ENCODE measurements at places on chromosomes 2 and 18.

- no peak for DNase-seq
Measured at GRCh38 chr2:43939695-43940256, 56.0 kb downstream of the LRPPRC start.

DNA sequence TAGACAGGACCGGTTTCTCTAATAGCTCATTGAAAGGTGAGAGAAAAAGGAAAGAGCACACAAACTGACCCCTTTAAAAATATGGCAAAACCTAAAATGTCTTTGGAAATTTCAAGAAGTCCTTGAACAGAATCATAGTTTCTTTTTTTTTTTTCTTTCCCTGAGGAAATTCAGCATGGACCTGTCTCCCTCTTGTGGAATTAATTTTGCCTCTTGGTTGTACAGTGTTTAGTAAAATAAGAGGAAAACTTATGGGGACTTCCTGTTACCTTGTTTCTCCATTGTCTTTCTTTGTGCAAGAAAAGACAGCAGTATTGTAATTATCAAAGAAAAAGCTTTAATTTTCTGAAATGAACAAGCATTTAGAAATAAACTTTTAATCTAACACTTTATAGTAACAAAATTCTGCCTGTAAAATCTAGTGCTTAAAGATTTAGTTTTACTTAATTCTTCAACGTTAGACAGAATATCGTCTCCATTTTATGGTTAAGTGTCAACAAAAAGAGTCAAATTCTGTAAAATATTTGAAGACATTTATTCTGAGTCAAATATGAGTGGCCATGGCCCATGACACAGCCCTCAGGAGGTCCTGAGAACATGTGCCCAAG is 176.3 kb upstream of the NABP1 start:
- DNase-seq: no peak

- DNase-seq: no peak
Measured at GRCh38 chr2:76082509-76082908, 371.8 kb upstream of the GCFC2 start.

GRCh38 chr2:190627448-190628412 is 21.2 kb upstream of the NAB1 start:
- no peak for DNase-seq

DNA sequence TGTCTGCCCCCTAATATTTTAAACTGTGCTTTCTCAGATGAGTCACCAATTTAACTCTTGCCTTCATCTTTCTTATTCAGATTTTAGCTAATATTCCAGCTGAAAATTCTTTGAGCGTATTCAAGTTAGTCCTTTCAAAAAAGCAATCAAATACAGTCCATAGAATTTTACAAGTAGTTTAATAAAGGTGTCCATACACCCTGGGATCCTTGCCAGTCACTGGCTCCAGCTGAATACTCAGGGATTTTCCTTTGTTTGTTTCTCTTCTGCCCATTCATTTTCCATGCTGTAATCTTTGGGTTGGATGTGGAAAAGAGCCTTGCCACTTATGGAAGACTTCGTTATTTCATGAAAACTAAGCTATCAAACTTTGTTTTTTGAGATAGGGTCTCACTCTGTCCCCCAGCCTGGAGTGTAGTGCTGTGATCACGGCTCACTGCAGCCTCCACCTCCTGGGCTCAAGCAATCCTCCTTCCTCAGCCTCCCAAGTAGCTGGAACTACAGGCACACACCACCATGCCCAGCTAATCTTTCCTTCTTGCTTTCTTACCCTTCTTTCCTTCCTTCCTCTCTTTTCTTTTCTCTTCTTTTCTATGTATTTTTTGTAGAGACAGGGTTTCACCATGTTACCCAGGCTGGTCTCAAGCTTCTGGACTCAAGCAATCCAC is 34.0 kb downstream of the VSNL1 start:
- no peak for DNase-seq

- no peak for DNase-seq
Measured at GRCh38 chr2:128195435-128195984, 104.5 kb downstream of the UGGT1 start.

All from bone marrow (tissue), 2 donors.